Activated T-cell treated with anti-CD3 and anti-CD28 coated beads for 48 hours (primary cell): ENCODE measurements at places on chromosomes 16 and 17.

GRCh38 chr17:44655983-44656710, at the start of gene MEIOC:
Gene MEIOC, plus strand, starts transcription at chr17:44656468. Its CDS starts 146 bp downstream, at chr17:44656614.
- DNase-seq, result peak; percentile 52

DNA sequence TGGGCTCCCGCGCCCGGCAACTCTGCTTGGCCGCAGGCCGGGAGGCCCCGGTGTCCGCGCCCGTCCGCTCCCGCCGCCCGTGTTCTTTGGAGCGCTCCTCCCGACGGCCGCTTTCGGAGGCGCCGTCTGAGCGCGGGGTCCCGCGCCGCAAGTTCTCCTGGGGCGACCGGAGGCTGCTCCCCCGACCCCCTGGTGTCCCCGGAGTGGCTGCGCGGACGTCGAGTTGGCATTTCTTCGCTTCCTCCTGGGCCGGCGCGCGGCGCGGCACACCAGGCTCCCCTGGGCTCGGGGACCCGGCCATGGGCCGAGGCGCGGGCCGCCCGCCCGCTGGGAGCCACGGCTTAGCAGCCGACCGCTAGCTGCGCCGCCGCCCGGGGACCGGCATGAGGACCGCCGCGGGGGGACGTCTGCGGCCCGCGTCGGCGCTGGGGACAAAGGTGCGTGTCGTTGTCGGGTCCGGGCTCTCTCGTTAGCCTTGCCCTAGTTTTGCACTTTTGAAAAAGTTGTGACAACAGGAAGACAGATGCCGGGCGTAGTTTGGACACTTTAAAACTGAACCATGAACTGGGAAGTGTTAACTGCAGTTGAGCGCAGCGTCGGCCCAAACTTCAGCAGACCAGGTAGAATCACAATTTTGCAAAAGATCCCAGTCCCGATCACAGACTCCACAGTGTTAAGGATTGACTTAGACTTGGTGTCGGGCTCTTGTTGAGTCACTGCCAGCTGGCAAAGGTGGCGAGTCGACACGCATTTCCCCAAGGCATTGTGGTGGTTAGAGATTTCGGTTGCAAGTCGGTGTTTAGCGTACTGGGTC, 700 bp downstream of the UBN1 start:
- peak; percentile 21 for DNase-seq

DNA sequence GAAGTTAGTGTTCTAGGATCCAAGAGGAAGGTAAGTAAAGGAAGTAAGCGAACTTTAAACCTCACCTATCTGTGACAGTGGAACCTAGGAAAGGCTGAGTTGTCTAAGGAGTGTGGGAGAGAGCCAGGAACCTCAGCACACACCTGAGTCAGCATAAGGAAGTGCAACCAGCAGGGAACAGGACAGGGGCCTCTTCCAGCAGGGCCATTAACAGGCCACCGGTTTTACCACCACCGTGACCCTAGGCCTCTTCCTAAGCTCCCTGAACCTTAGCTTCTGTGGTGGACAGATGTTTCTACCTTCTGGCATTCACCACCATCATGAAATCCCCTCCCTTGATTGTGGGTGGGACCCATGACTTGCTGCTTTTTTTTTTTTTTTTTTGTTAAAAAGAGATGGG, 26.7 kb upstream of the GPATCH8 start:
- no peak for DNase-seq

GRCh38 chr17:27751166-27751565, 49.2 kb downstream of the NOS2 start:
- DNase-seq, result no peak

- DNase-seq, result no peak
Measured at GRCh38 chr17:43176119-43176570, 5.1 kb downstream of the NBR1 start.

GRCh38 chr16:10750793-10751192, 7.2 kb downstream of the NUBP1 start:
- DNase-seq, result no peak

GRCh38 chr16:19885451-19886072, 914 bp upstream of the GPRC5B start:
- no peak for DNase-seq

DNA sequence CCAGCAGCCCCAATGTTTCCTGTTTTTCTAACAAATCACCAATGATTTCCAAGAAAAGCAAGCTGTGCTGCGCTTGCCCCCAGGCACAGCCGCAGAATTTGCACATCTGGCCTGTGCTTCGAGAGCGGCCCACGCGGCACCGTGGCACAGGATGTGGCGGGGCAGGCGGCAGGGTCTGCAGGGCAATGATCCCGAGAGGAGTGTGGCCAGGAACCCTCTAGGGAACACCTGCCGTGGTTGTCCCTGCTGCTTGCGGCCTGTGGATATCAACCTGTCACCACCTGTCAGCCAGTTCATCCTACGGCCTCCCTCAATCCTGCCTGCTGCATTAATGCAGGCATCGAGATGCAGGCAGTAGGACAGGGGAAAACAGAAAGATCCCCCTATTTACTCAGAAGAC, 24.0 kb downstream of the PIK3R5 start:
- DNase-seq, result no peak

GRCh38 chr16:75263963-75264445, 12.6 kb upstream of the BCAR1 start:
- DNase-seq, result no peak

DNA sequence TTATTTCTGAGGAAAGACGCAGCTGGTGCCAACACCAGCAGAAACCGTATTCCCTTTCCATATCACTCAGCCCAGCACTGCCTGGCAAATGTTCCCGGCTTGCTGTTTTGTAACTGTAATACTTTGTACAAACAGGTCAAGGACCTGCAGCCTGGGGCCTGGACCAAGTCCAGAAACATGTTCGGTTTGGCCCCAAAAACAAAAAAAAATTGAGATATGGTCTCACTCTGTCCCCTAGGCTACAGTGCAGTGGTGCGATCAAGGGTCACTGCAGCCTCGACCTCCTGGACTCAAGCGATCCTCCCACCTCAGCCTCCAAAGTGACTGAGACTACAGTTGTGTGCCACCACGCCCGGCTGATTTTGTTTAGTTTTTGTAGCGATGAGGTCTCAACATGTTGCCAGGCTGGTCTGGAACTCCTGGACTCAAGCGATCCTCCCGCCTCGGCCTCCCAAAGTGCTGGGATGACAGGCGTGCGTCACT, 1.2 kb downstream of the HAGH start:
- no peak for DNase-seq

- DNase-seq, result no peak
Measured at GRCh38 chr17:1120596-1121441, 59.0 kb downstream of the ABR start.

- no peak for DNase-seq
Measured at GRCh38 chr16:17474037-17474436, 3.3 kb upstream of the XYLT1 start.

GRCh38 chr17:33028778-33029177, 37.1 kb downstream of the SPACA3 start:
- no peak for DNase-seq
